ENCODE measurements at places on chromosomes 3 and 15. TPM values are rescaled to one million over a fixed set of nuclear protein-coding genes. Genes with fewer than 3 reads are reported as not detected.

- no peak for DNase-seq
- H3K4me1 ChIP-seq, result no peaks in the 10 kb centered on the region
- H3K4me3 ChIP-seq, result no peak overlapping the region
- no peaks in the 10 kb centered on the region for H3K36me3 ChIP-seq
Observed at GRCh38 chr15:71252044-71252739, 136.9 kb downstream of the THSD4 start.

DNA sequence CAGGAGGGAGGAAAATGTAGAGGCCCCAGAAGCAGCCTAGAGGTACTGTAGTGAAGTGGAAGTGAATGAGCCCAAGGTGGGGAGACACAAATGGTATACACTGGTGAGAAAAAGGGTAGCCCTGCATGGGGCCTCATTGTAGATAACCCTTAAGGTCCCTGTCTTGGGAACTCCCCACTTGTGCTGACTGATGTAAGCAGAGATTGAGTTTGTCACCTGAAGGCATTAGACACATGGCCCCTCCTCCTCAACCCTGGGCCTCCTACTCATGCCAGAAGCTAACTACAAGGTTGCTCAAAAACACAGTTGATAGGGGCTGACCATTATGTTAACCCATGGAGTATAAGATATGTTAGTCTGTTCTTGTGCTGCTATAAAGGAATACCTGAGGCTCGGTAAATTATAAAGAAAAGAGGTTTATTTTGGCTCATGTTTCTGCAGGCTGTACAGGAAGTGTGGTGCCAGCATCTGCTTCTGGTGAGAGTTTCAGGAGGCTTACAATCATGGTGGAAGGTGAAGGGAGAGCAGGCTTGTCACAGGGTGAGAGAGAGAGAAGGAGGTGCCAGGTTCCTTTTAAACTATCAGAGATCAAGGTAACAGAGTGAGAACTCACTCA, 84.6 kb upstream of the RNU6-1 start:
- DNase-seq, result no peak
- no peaks in the 10 kb centered on the region for H3K36me3 ChIP-seq
- H3K4me1 ChIP-seq, result no peaks in the 10 kb centered on the region
- H3K4me3 ChIP-seq, result no peak overlapping the region

DNA sequence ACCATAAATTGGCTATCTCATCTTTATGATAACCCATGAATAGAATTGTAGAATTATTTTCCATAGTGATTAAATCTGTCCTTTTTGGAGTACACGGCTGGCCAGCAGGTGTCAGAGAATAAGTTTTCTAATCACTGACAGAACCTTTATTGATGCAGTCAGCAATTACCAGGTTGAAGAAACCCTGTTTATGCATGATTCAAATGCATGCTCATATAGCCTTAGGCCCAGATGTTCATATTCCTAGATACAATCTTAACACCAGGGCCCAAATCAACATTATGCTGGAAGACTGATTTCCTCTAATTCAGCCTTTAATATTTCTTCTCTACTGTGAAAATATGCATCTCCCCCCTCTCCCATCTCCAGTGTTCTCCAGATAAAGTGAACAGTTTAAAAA, 243.5 kb upstream of the DCBLD2 start:
- no peaks in the 10 kb centered on the region for H3K36me3 ChIP-seq
- no peaks in the 10 kb centered on the region for H3K27me3 ChIP-seq
- H3K27ac ChIP-seq, result no peak overlapping the region
- H3K4me1 ChIP-seq, result no peaks in the 10 kb centered on the region
- no peak for DNase-seq

- no peaks in the 10 kb centered on the region for H3K36me3 ChIP-seq
- DNase-seq, result no peak
- H3K27me3 ChIP-seq, result peaks cover 25% of the 10 kb centered on the region
- H3K4me1 ChIP-seq, result peaks cover 3% of the 10 kb centered on the region
- no peak overlapping the region for H3K27ac ChIP-seq
Observed at GRCh38 chr3:8110966-8111798, 390.4 kb upstream of the LMCD1 start.

DNA sequence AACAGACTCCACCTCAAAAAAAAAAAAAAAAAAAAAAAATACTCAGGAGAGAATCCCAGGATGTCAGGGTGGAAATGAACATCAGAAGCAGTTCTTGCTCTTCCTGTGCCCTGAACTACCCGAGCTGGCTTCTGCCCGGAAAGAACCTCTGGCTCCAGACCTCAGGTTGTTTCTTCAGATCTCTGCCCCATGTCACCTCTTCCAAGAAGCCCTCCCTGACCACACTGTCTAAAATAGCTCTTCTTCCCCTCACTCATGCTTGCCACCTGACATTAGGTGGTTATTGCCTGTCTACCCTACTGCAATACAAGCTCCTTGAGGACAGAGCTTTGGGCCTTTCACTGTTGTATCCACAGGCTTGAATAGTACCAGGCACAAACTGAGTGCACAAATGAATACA, 8.2 kb downstream of the TKT start:
- no peak overlapping the region for H3K27ac ChIP-seq
- H3K4me3 ChIP-seq, result no peak overlapping the region
- DNase-seq, result no peak
- H3K27me3 ChIP-seq, result no peaks in the 10 kb centered on the region
- H3K36me3 ChIP-seq, result no peaks in the 10 kb centered on the region
- H3K4me1 ChIP-seq, result peaks cover 27% of the 10 kb centered on the region

GRCh38 chr15:41483115-41483514, 10.6 kb upstream of the ITPKA start:
- peak overlapping the region; percentile 87 for H3K27ac ChIP-seq
- no peaks in the 10 kb centered on the region for H3K27me3 ChIP-seq
- no peak for DNase-seq
- peak overlapping the region; percentile 77 for H3K4me3 ChIP-seq

- H3K4me3 ChIP-seq, result peak overlapping the region; percentile 83
- peaks cover 2% of the 10 kb centered on the region for H3K36me3 ChIP-seq
- H3K27ac ChIP-seq, result no peak overlapping the region
- peaks cover 81% of the 10 kb centered on the region for H3K27me3 ChIP-seq
- H3K4me1 ChIP-seq, result peaks cover 9% of the 10 kb centered on the region
Observed at GRCh38 chr3:43894176-43895049, 203.7 kb downstream of the ABHD5 start.

DNA sequence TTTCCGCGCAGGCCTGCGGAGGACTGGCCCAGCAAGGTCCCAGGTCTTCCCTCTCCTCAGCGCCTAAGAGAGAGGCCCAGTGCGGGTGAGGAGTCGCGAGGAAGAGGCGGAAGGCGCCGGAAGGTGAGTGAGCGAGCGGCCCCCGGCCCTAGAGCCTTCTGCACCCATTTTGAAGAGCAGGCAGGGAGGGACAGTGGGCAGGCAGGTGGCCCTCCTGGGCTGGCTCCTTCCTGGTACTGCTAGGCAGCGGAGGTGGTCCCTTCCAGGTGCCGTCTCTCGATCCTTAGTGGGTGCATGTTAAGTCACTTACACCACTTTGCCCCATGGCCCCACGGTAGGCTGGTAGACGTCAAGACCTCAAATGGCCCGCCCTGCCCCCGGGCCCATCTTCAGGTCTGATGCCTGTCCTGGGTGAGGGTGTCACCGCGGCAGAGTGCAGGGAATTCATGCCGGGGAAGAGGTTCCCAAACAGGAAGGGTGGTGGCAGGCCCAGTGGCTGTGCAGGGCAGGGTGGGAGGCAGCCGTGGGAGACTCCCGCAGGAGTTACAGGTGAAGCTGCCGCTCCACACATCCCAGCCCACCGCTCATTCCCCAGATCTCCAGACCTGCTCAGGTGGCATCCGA, 14.4 kb downstream of the PAK6 start:
- H3K4me1 ChIP-seq, result peaks cover 9% of the 10 kb centered on the region
- peak overlapping the region; percentile 83 for H3K4me3 ChIP-seq
- peaks cover 37% of the 10 kb centered on the region for H3K27me3 ChIP-seq
- DNase-seq, result no peak
- H3K27ac ChIP-seq, result no peak overlapping the region

DNA sequence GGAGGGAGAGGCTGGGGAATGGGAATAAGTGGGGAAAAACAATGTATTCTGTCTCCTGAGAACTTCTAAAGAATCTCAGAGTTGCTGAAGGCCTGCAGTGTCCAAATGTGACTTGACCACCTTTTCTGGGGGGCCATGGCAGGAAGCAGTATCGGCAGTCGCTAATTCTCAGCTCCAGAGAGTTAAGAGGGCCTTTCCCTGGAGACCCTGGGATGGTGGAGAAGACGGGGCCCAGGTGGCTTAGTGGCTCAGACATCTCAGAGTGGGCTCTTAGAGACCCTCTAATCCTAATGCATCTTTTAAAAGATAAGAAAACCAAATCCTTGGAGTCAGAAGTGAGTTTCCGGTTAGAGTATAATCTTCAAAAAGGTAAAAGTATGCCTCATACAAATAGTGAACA, 15.1 kb downstream of the RTP4 start:
- no peak for DNase-seq
- no peaks in the 10 kb centered on the region for H3K27me3 ChIP-seq
- H3K36me3 ChIP-seq, result peaks cover 3% of the 10 kb centered on the region
- no peak overlapping the region for H3K4me3 ChIP-seq
- H3K27ac ChIP-seq, result no peak overlapping the region
- H3K4me1 ChIP-seq, result no peaks in the 10 kb centered on the region

DNA sequence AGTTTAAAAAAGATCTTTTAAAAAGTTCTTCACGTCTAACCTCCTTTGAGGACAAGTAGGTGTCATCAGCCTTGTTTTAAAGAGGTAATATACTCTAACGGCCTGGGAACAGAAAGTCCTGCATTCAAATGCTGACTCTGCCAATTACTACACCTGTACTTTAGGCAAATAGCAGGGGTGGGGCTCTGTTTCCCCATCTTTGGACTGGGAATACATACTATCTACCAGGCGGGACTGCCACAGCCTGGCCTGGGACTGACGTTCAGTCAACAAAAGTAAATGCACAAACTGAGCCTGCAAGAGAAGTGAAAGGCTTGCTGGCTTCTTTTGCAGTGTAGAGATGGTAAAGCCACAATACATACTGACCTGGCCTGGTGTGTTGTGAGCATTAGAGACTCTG, 107.6 kb upstream of the SPATA12 start:
- no peaks in the 10 kb centered on the region for H3K27me3 ChIP-seq
- peaks cover 2% of the 10 kb centered on the region for H3K4me1 ChIP-seq
- H3K27ac ChIP-seq, result no peak overlapping the region
- H3K4me3 ChIP-seq, result no peak overlapping the region
- H3K36me3 ChIP-seq, result no peaks in the 10 kb centered on the region

DNA sequence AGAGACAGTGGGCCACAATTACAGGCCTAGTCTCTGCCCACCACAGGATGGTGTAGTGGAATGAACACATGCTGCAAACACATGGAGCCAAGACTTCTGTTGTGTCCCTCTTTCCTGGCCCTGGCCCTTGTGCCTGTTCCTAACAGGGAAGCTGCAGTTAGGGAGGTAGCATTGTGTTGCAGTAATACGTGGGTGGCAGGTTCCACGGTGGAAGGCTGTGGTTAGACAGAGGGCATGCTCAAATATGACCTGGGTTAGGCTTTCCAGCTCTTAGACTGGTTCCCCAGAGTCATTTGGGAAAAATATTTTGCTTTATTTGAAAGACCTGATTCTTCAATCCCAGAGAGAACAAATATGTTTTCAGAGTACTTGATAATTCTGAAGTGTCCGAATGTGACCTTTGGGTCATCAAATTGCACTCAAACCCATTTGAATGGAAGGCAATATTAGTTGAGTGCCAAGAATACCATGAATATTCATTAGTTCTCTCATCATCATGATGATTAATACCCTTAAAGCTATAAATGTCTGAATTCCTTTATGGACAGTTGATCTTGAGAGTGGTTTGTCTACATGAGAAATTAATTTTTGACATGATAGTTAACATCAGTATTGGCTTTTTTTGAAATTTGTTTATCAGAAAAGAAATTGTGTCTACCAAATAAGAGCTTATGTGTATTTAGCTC, 28.5 kb downstream of the PLAAT1 start:
- peaks cover 6% of the 10 kb centered on the region for H3K27me3 ChIP-seq
- H3K4me3 ChIP-seq, result no peak overlapping the region
- H3K27ac ChIP-seq, result no peak overlapping the region
- no peak for DNase-seq
- H3K36me3 ChIP-seq, result no peaks in the 10 kb centered on the region

- H3K27me3 ChIP-seq, result peaks cover 19% of the 10 kb centered on the region
- H3K27ac ChIP-seq, result no peak overlapping the region
- H3K4me3 ChIP-seq, result no peak overlapping the region
- peaks cover 7% of the 10 kb centered on the region for H3K4me1 ChIP-seq
- no peaks in the 10 kb centered on the region for H3K36me3 ChIP-seq
Observed at GRCh38 chr3:72597756-72598195, 250.5 kb downstream of the SHQ1 start.

DNA sequence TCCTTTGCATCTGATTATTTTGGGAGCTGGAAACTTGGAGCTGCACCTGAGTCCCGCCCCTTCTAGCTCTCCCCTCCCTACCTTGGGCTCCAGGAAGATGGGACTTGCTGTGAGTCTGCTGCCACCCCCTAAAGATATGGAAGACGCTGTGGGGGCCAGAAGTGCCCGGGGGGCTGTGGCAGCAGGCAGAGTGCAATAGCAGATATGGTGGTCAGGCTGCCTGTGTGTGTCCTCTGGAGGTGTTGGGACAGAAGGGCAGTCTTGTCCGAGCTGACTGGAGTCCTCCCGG, 485 bp downstream of the PAK6 start:
- peaks cover 6% of the 10 kb centered on the region for H3K36me3 ChIP-seq
- H3K27me3 ChIP-seq, result peaks cover 31% of the 10 kb centered on the region
- DNase-seq, result no peak
- no peak overlapping the region for H3K27ac ChIP-seq

DNA sequence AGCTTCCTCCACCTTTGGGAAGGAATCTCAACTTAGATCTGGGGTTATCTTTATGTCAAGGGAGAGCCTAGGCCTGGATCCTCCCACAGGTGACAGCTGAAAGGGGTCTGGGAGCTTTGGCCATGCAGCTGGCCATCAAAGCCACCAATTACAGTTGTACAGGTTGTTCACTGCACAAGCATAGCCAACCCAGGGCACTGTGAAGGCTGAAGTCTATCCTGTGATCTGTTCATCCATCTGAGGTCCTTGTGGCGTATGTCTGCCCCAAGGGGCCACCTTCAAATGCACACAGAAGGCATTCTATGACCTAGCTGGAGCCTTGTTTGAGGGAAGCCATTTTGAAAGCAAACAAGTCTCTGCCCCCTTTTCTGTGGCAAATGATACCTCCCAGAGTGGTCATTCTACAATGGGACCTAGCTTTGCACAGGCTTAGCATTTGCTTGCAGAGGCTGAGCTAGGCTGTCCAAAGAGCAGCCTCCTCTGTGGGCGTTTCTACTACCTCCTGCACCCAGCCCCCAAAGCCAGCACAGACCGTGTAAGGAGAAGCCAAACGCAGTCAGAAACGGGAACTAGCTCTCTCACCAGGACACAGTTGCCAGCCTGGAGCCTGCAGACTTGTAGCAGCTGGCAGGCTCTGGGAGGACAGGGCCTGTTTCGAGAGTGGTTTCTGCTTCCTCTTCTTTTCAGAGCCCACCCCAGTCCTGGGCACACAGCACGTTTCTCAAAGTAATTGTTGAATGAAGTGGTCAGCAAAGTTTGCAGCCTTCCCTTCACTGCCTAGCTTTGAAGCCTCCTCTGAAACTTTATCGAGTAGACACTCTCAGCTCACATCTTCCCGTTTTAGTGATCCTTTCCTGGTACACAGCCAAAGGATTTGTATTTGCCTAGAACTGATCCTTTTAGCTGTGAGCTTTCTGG, 157.3 kb upstream of the SMAD3 start:
- H3K4me3 ChIP-seq, result no peak overlapping the region
- peaks cover 12% of the 10 kb centered on the region for H3K4me1 ChIP-seq
- no peaks in the 10 kb centered on the region for H3K36me3 ChIP-seq

GRCh38 chr3:108391917-108392593, 95.7 kb downstream of the HHLA2 start:
- DNase-seq, result no peak
- H3K27ac ChIP-seq, result no peak overlapping the region
- no peak overlapping the region for H3K4me3 ChIP-seq
- H3K36me3 ChIP-seq, result no peaks in the 10 kb centered on the region
- peaks cover 9% of the 10 kb centered on the region for H3K4me1 ChIP-seq
- peaks cover 28% of the 10 kb centered on the region for H3K27me3 ChIP-seq

Gene NMNAT3
- 1.7 TPM for total RNA-seq

Gene HTR3E
- total RNA-seq, result not detected

Gene TLNRD1
- total RNA-seq, result 17.5 TPM

Gene TRIM42
- total RNA-seq, result not detected

Gene SCN5A
- total RNA-seq, result not detected

Gene TGM4
- not detected for total RNA-seq

Gene RBPMS2
- 0.52 TPM for total RNA-seq
